ENCODE measurements at places on chromosomes 7 and 10.

DNA sequence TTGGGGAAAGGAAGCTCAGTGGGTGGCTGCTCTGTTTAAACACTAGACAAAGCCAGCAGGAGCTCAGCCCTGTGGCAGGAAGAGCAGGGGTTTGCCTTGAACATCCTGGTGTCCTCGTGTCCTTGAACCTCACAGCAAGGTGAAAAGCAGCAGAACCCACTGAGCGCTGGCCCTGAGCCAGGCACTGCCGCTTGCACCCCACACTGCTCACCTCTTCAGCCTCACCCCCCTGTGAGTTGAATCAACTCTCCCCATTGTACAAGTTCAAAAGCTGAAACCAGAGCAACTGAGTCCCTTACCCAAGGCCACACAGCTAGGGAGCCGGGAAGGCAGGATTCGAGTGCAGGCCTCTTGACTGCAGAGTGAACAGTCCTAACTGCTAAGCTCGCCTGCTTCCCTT is 32.0 kb downstream of the SLC29A3 start:
- no peak for DNase-seq

DNA sequence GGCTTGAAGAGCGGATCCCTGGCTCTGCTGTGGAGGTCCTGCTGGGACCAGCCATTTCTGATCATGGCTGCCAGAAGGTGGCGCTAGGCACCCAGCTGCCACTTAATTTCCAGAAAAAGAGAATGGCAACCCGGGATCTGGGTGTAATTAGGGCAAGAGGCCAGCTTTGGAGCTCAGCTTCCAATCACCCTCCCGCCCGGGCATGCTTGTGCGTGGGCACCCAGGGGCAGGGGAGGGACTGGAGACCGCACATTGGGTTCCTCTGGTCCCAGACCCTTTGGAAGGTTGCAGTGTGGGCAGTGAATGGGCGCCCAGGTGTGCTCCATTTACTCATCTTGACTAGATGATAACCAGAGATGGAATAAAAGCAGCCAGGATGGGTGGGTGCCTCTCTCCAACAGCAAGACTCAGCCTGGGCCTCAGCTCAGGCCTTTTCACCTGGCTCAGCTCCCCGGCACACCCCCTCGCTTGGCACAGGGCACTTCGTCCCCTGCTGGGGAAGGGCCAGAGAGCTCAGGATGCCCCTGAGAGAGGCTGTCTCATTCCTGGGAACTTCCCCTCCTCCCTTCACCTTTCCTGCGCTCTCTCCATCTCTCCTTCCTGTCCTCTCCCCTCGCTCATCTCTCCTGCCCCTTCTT is 14.7 kb downstream of the FAM241B start:
- peak; percentile 50 for DNase-seq

- no peak for DNase-seq
These were observed 8.3 kb upstream of the ZC3HAV1L start for GRCh38 chr7:139043823-139044812.

GRCh38 chr7:16438988-16439387 is 17.6 kb upstream of the CRPPA start:
- no peak for DNase-seq

GRCh38 chr10:48343106-48343505 is 36.6 kb downstream of the MAPK8 start:
- no peak for DNase-seq

- DNase-seq = no peak
These were observed 108.2 kb downstream of the LHPP start for GRCh38 chr10:124569623-124570470.

DNA sequence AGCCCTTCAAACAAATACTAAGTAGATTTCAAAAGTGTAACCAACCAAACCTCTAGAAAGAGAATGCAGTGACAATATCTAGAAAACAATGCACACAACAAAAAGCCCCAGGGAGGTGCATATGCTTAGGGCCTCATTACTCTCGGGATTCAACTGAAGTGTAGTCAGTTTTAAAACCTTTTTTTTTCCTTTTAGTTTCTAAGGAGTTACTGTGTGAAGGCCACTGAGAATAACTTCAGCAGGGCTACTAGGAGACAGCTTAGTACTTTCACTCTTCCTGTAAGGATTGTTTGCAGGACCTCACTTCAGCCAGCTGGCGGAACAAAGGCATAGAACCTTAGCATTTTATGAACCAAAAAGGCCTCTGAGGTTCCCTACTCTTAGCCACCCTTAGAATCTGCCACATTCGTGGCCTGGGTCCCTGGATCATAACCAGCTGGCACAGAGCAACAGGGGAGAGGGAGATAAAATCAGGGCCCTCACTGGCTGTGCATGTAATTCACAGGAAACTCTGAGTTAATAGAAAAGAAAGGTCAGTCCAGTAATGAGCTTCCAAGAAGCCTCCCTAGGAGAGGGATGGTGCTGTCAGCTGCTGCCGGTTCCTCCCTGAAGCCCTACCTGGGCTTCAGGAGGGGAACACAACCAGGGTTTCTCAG is 3.6 kb downstream of the VOPP1 start:
- no peak for DNase-seq

- DNase-seq = no peak
These were observed 295.0 kb downstream of the PARD3 start for GRCh38 chr10:34520084-34520483.

DNA sequence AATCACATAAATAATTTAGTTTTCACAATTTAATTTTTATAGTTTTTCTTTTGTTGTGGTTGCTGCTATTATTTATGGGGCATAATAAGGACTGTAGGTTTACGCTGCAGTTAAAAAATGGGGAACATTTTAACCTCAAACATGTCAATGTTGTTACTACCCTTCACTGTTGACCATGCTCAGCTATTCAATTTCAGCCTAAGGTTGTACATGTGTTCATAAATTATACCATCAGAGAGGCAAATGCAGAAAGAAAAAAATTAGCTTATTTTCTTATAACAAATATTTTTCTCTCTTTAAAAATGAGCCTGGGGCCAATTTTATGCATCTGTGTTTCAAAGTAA is 110.1 kb upstream of the PITRM1 start:
- DNase-seq = no peak

DNA sequence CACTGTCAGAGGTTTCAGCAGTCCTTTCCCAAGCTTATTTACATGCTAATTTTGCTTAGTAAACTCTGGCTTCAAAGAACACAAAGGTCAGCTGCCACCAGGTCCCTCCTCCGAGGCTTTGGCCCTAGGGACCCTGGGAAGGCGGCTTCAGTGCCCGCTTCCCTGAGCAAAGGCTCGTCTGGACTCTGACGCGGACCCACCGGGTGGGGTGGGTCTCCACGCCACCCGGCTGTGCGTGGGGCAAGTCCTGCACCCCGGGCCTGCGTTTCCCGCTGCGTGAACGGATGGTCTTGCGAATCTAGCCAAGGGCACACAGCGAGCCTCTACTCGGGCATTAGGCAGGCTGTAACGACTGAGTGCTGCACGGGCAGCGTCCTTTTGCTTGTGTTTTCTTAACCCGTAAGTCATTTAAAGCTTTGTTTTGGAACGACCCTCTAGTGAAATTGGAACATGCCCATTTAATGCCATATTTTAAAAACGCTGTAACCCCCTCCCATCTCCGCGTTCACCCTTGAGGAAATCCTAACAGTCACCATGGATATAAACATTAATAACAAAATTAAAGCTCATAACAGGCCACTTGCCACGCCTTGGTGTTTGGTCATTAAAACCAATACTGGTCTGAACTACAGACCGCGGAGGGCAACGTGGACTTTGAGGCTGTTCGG is 828 bp downstream of the BNIP3 start:
- no peak for DNase-seq

- DNase-seq = no peak
These were observed 63.5 kb upstream of the VKORC1L1 start for GRCh38 chr7:65809259-65809981.

DNA sequence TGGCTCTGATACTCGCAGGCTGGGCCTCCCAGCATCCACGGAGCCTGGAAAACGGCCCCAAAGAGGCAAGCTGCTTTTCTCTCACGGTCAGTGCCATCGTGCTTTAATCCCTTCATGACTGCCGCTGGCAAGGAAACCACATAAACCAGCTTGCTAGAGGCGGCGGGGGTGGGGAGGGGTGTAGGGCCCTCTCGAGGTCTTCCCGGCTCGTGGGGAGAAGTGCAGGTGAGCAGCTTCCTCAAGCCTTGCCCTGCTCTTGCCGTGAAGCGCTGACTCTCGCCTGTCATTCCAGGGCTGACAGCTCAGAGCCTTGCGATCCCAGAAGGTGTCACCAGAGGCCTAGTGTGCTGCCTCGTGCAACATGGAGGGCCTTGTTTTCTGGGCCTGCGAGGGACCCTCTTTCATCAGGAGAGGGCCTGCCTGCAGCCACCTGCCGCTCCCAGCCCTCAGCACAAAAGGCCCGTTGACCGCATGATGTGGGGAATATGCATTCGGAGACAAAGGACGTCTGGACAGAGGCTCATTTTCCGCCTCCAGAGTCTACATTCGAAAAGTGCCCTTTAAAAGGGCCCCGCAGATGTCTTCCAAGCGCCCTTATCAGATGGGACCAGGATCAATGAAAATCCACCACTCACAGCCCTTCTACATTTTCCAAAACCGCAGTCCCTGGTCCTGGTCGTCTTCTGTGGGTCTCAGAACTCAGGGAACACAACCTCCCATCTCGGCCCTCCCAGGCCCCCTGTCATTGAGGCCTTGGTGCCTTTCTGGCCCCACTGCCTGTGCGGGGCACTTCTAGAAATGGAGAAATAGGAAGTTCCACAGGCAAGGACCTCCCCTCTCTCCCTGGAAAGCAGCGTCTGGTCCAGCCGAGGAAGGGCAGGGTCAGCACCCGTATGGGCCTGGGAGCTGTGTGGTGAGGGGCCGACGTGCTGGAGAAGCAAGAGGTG is 58.7 kb downstream of the ZRANB1 start:
- no peak for DNase-seq

GRCh38 chr7:98870121-98870651 is 372 bp upstream of the TMEM130 start:
- DNase-seq = peak; percentile 49

DNA sequence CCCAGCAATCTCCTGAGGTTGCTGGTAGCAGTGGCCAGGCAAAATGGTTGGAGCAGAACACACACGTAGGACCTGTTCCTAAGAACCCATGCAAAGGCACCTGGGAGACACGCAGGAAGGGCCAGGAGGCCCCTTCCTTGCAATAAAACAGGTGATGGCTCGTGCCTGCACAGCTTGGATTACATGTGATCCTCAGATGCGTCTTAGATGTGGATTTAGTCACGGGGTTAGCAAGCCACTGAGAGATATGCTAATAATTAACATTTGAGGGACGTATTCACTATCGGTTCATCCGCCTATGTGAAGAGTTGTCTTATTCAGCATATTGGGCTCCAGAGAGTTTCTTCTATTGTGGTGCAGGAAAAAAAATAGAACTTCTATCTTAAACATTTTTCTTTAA is 4.6 kb upstream of the RHEB start:
- DNase-seq = no peak

DNA sequence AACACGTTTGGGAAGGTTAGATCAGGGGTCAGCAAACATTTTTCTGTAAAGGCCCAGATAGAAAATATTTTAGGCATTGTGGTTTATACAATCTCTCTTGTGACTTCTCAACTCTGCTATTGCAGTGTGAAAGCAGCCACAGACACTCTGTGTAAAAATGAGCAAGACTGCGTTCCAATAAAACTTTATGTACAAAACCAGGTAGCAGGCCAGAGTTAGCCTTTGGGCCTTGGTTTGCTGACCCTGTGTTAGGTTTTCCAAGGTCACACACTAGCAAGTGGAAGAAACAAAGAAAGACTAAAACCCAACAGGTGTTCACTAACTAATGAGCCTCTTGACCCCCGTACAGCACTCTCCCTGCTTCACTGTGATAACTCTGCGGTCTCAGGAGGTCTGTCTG is 14.9 kb upstream of the PAXIP1 start:
- no peak for DNase-seq

DNA sequence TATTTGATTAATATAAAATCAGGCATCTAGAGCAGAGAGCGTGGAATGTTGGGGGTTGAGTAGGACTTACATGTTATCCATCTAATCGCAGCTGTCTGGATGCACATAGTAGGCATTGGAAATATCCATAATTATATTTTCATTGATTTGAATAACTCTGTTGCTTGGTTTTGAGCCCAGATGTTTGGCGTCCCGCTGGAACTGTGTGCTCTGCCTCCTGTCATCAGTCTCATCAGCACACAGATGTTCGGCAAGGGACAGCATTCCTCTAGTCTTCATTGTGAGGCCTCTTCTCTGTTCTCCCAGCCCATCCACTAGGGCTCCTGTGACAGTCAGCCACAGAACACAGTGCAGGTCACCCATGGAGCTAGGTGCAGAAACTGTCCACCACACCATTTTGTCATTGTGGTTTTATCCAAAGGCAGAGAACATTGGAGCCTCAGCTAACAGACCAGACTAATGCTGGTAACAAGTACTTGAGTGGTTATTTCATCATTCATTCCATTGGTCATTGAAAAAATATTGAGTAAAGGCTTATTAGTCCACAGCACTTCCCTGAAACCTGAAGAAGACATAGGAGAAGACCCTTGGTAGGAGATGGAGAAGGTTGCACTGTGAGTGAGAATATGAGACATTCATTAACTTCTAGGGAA is 927.4 kb downstream of the LRMDA start:
- no peak for DNase-seq

DNA sequence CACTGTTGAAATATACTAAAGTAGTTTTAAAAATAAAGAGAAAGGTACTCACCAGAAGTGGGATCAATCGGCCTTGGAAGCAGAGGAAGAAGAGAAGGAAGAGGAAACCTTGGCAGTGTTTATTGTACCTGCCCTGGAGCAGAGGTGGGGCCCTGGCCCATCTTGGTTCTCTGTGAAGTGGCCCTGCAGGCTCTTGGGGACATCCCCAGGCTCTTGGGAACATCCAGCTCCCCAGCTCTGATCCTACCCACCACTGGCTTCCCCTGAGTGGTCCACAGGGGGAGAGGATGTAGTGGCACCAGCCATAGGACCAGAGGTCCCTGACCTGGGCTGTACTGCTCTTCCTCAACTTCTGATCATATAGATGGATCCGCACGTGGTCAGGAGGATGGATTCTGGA is 22.3 kb upstream of the RET start:
- no peak for DNase-seq

- no peak for DNase-seq
These were observed 692.9 kb downstream of the LRMDA start for GRCh38 chr10:76124280-76124679.

DNA sequence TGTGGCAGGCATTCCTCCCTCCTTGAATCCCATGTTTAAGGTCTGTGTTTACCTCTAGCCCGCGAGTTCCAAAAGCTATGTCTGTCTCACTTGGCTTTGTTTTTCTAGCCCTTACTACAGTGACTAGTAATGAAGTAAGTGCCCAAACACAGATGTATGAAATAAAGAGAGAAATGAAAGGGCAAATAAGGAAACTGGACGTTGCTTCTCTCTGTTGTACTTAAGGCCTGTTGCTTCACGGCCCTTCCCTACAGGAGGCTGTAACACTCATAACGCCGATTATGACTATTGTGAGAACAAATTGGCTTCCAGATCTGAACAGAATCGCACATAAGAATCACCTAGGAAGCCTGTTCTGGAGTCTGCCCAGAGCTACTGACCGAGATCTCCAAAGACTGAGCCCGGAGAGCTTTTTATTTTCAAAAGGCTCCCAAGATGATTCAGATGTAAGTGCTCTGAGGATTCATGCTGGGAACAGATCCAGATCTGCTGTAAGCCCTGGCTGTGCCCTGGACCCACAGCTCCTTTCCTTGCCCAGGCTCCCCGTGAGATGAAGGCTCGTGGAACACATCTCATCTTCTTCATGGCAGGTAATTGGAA is 432.6 kb downstream of the SDK1 start:
- DNase-seq = no peak
